Activated T-helper 17 cell treated with anti-CD3 and anti-CD28 coated beads, Interleukin-2, amount 50 U/mL, for 72 hours (primary cell): ENCODE measurements at places on chromosomes 2 and 18. TPM values are rescaled to one million over a fixed set of nuclear protein-coding genes. Genes with fewer than 3 reads are reported as not detected.

- no peak for ATAC-seq
These were observed 18.4 kb downstream of the INPP4A start for GRCh38 chr2:98463081-98463481.

- ATAC-seq, result no peak
These were observed 943.9 kb downstream of the EPHA4 start for GRCh38 chr2:220628252-220628651.

DNAJC5G gene
- not detected for total RNA-seq

GRCh38 chr2:135386993-135387392 lies 144.0 kb downstream of the ZRANB3 start:
- no peak for ATAC-seq

DOK6 gene
- not detected for total RNA-seq

LIPG gene
- total RNA-seq, result not detected

DNA sequence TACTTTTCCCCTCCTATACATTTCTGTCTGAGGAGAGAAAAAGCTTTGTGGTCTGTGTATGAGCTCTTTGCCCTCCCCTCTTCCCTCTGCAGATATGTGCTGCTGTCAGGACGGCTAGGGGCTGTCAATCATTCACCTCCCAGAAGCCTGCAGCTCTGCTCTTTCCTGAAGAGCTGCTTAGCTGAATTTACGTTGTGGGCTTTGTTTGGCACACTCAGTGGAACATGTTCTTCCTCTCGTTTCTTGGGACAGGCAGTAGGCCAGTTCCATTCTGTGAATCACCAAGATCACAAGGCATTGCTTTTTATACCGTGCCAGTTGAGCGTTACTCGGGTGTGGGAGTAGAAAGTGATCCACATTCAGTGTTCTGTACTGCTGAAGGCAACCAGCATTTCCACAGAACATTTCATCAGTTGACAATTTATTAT lies 136.7 kb downstream of the LAMA3 start:
- ATAC-seq, result peak; percentile 35

DNA sequence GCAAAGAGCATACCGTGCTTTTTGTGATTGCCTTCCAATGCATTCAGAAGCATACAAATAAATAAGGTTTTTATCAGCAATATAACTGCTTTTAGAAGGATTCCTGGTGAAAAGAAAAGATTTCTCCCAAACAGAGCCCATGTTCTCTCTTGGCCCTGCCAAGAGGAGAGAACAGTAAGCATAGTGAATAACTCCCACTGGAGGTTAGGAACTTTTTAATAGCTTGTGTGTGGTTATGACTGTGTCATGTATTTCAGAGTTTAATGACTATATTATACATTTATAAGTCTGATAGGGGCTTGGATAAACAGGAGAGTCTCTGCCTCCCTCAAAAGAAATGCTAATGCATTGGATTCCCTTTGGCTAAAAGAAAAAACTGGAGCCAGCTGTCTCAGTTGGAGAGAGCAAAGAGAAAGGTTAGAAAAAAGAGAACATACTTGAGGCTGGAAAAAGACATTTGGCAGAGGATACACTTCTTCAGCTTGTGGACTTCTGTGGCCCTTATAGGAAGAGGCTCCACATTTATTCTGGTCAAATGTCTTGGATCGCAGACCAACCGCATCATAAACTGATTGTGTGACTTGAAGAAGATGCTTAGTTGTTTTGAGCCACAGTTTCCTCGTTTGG lies 63.0 kb upstream of the SPRED2 start:
- ATAC-seq, result no peak

DNA sequence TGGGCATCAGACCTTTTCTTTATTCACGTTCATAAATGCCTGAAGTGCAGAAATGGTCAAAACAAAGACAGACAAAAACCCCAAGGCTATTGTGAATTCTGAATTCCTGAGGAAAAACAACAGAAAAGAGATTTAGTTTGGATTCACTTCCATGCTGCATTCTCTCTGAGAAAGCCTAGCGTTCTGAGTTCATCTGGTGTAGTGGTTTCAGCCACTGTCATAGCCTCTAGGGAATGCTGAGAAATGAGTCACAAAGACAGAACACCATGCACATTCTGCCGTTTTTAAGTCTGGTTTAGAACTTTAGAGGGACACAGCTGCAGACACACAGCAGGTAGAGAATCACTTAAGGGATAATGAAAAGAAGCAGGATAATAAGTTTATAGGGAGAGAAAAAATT lies 93.8 kb downstream of the LRP1B start:
- ATAC-seq, result no peak

IL36A gene
- not detected for total RNA-seq
